ENCODE measurements at places on chromosomes 11 and 22. TPM values are rescaled to one million over a fixed set of nuclear protein-coding genes. Genes with fewer than 3 reads are reported as not detected.

The ANO5 gene
- total RNA-seq: 0.20 TPM

DNA sequence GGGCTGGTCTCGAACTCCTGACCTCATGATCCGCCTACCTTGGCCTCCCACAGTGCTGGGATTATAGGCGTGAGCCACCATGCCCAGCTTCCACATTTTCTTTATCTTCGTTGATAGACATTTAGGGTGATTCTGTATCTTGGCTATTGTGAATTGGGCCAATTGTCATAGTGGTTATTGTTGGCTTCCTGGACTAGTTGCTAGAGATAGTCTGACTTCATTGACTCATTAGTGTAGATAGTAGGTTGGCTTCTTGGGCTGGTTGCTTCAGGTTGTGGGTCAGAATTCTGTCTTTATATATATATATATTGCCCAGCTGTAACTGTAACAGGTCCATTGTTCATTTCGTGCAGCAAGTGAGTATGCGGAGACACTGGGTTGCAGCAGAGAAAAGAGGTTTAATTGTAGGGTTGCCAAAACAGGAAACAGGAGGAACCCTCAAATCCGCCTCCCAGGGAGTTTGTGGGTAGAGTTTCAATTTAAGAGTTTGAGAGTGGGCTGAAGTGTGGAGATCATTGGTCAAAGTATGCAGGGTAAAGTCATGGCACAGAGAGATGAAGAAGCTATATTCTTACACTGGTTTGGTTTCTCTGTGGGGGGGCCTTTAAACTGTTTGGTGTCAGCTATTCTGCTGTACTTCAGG is 22.0 kb downstream of the ATG13 start:
- ATAC-seq: no peak

- ATAC-seq: peak; percentile 73
Measured at GRCh38 chr11:74543991-74544390, 48.4 kb upstream of the POLD3 start.

DNA sequence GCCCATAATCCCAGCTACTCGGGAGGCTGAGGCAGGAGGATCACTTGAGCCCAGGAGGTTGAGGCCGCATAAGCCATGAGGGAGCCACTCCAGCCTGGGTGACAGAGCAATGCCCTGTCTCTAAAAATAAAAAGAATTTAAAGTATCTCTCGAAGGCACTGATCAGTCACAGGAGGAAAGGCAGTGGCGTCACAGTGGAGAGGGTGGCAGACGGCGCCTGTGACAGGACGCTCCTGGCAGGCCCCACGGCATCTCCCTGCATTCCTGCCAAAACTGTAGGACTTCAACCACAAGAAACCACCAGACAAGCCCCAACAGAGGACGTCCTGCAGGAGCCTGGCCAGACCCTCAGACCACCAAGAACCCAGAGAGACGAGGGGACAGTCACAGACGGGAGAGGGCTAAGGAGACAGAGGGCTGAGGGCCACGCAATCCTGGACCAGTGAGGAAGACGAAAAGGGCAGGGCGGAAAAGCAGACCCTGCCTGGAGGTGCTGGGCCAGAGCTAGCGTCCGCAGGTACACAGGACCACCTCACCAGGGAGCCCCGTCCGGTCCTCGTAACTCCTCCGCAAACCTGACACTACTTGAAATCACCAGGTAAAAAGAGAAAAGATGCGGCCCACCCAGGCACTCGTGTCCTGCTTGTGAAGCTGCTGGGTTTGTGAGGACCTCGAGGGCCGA is 5.9 kb downstream of the RNH1 start:
- no peak for ATAC-seq

- ATAC-seq: no peak
Measured at GRCh38 chr11:46658259-46658658, 40.9 kb downstream of the ATG13 start.

- no peak for ATAC-seq
Measured at GRCh38 chr11:27904358-27905055, 203.4 kb downstream of the KIF18A start.

The CREB3L1 gene
- 0.64 TPM for total RNA-seq

- no peak for ATAC-seq
Measured at GRCh38 chr22:37223965-37224551, 11.8 kb upstream of the SSTR3 start.

The GSC2 gene
- not detected for total RNA-seq

DNA sequence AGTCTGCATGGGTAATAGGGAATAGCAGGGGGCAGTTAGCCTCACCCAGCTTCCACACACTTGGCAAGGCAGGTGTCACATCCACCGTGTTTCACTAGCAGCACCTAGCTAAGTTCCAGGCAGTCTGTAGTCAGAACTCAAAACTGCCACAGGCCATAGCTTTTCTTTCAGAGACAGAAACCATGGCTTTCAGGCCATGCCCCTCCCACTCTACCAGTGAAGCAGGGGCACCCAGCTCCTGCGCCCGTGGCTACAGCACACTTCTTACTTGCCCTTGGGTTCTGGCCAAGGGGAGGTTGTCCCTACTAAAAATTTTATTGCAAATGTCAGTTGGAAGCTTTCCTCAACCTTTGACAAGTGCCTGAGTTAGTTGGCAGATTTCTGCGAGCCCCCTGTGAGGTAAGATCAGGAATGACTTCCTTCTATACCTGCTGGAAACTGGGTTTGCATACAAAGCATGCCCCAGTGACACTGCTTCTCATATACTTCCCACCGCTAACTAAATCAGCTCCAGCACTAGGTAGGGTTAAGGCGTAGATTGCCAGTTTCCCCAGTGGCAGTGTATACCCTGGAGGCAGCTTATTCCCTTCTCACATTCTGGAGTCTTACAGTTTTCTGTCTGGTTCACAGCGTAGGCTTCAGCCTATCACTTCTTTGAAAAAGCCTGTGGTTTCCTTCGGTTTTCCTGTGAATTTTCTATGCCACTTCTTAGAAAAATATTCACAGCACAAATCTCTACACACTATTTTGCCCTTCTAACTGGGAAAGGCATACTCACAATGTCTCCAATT is 139.0 kb upstream of the LUZP2 start:
- no peak for ATAC-seq

The OR52N4 gene
- not detected for total RNA-seq

GRCh38 chr11:99739464-99740089 is 718.8 kb downstream of the CNTN5 start:
- ATAC-seq: no peak

The ASCL2 gene
- 2.0 TPM for total RNA-seq

DNA sequence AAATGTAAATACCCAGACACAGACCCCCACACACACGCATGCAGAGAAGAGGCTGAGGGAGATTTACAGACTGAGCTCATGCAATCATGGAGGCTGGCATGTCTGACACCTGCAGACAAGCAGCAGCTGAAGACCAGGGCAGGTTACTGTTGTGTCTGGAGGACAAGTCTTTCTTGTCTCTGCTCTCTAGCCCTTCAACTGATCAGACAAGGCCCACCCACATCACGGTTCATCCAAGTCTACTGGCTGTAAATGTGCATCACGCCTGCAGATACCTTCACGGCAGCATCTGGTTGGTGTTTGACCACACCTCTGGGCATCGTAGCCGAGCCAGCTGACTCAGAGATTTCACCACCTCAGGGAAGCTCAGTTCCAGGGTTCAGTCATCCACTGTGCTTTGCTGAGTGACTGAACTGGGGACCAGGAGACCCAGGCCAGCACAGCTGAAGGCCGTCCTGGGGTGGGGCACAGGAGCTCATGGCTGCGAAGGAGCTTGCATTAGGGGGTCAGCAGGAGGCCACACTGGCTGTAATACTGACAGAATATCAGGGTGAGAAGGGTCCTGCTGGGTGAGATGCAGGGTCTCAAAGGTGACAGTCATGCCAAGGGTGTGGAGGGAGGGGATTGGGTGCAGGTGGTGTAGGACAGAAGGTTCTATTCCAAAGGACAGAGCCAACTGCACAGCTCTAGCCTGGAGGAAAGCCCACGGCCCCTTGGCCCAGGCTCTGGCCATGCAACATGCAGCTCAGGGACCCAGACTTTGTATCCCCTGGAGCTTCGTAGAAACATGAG is 304.9 kb downstream of the BRD1 start:
- no peak for ATAC-seq

GRCh38 chr22:45783021-45783420 is 111.4 kb downstream of the ATXN10 start:
- ATAC-seq: no peak

- ATAC-seq: peak; percentile 0
Measured at GRCh38 chr11:72079819-72080325, 470 bp downstream of the NUMA1 start.

DNA sequence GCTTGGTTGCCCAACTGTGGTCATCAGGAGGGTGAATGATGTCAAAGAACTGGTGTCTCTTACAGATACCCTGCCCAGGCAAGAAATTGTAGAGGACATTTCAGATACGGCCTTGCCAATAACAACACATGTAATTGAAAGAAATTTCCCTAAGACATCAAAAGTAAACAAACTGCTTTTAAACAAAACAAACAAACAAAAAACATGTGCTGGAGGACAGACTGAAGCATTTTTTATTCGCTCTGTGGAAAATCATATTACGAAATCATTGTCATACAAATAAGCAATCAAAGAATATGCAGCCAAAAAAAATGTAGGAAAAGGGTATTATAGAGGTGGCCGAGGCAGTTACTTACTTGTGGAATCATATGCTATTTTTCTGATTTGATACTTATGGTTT is 52.1 kb upstream of the MYEOV start:
- no peak for ATAC-seq

The CARD16 gene
- 14.0 TPM for total RNA-seq

- ATAC-seq: peak; percentile 27
Measured at GRCh38 chr22:38467438-38467903, 425 bp upstream of the KDELR3 start.

DNA sequence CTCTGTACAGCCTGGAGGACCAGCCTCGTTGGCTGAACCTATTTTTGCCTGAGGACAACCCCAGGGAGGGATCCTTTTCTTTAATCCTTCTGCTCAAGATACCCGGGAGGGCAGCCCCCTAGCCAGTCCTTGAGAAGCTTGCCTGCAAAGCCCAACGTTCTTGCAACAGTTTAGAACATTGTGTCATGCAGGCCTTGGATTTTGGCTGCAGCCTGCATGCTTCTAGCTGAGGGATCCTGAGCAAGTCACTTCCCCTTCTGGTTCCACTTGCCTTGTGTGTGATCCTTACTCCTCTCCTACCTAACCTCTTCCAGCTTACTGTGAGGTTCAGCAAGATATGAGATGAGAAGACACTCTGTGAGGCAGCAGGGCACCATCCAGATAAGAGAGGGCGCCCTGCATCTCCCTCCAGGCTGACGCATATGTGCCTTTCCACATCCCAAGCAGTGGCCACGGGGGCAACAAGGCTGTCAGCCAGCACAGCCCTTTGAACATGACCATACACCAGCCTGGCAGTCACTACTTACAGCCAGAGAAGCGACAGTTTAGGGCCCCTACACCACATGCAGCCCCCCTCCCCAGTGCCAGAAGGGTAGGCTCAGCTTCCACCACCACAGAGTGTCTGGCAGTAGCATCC is 76.1 kb downstream of the C11orf58 start:
- no peak for ATAC-seq

The KCNJ1 gene
- total RNA-seq: not detected

The MUC6 gene
- not detected for total RNA-seq

- no peak for ATAC-seq
Measured at GRCh38 chr22:34038801-34039555, 118.7 kb upstream of the LARGE1 start.

- no peak for ATAC-seq
Measured at GRCh38 chr11:44310206-44310462, 195 bp upstream of the ALX4 start.

- ATAC-seq: peak; percentile 40
Measured at GRCh38 chr11:57406337-57406904, 16.0 kb upstream of the PRG2 start.

The FXYD2 gene
- total RNA-seq: not detected

- ATAC-seq: no peak
Measured at GRCh38 chr22:20547029-20547428, 39.6 kb downstream of the MED15 start.

DNA sequence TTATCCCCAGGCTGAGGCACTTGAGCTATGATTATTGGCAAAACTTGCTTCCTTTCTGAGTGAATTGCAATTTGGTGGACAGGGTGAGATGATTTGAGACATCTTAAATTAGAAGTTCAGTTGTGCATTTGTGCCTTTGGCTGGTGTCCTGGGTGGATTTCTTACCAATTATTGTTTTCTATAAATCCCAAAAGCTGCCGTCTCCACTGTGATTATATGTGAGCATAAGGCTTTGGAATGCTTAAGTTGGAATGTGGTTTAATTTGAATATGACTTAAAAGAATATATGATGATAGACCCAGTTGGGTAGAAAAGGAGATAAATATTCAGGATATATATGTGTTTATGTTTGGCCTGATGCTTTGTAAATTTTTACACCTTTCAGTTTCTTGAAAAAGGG is 70.0 kb downstream of the EXT2 start:
- ATAC-seq: no peak

The FJX1 gene
- 5.6 TPM for total RNA-seq

- no peak for ATAC-seq
Measured at GRCh38 chr11:33266393-33267215, 9.4 kb downstream of the HIPK3 start.

The SMC1B gene
- total RNA-seq: not detected

The PPARA gene
- total RNA-seq: 12.9 TPM

DNA sequence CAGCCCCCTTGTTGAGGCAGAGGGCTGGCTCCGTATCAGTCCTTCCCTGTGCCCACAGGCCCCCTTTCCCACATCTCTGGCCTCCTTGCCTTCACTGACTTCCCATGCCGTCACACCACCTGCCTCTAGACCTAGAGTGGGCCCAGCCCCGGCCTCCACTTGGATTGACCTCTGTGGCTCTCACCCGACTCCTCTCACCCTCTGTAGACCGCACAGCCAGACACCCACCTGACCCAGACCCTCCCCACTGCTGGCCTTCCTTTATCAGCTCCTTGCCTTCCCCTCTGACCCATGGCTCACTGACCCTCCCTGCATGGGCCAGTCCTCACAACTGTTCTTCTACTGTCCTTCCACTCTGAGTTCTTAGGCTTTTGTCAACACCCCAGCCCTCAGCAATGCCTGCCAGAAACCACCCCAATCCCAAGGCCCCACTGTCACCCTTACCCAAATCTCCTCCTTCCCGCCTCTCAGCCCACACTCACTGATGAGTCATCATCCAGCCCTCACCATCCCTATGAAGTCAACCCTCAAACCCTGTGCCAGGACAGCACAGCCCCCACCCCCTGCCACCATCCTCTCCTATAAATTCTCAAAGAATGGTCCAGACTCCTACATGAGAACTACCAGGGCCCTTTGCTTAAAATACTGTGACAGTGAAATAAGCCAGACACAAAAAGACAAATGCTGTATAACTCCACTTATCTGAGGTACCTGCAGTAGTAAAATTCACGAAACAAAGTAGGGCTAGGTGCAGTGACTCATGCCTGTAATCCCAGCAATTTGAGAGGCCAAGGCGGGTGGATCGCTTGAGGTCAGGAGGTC is 53.4 kb downstream of the SCGB1A1 start:
- peak; percentile 78 for ATAC-seq

Data from esophagus mucosa (tissue), 1 donor.